Thoracic aorta (tissue), 2 donors: ENCODE measurements at places on chromosomes 1 and 21.

DNA sequence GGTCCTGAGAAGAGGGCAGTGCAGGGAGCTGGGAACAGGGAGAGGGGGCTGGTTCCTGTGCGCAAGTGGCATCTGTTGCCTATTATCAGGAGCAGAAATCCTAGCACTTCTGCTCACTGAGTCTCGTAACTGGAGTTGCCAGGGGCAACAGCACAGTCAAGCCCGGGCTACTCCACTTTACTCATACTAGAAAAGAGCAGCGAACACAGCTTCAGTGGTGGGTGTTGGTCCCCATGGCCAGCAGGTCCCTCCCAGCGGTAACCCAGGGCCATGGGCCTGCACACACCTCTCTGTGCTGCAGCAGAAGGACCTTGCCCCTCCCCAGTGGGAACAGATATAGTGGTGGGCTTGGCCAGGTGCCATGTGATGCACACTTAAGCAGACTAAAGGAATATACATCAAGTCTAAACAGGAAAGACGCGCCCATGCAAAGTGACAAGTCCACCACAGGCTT, 8.5 kb downstream of the PYCR2 start:
- H3K27ac ChIP-seq = no peak overlapping the region
- peaks cover 4% of the 10 kb centered on the region for H3K36me3 ChIP-seq
- H3K4me3 ChIP-seq = no peak overlapping the region
- peaks cover 23% of the 10 kb centered on the region for H3K4me1 ChIP-seq
- DNase-seq = no peak

DNA sequence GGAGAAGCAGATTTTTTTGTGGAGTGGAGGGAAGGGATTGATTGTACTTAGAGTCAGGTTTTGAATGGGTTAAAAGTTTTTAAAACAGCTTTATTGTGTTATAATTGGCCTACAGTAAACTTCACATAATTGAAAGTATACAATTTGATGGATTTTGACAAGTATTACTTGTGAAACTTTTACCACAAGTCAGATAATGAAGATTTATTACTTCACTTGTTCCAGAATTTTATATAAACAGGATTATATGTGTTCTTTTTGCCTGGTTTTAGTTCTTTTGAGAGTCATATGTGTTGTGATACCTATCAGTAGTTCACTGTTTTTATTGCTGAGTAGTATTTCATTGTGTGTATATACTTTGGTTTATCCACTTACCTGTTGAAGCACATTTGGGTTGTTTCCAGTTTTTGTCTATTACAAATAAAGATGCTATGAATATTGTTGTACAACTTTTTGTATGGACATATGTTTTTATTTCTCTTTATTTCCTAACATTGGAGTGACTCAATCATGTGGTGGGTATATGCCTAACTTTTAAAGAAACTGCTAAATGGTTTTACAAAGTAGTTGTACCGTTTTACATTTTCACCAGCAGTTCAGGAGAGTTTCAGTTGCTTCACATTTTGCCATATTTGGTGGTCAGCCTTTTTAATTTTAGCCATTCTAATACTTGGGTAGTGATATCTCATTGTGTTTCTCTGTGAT, 71.0 kb downstream of the DYRK1A start:
- no peaks in the 10 kb centered on the region for H3K27me3 ChIP-seq
- H3K4me3 ChIP-seq = no peak overlapping the region
- H3K27ac ChIP-seq = no peak overlapping the region
- no peak for DNase-seq

DNA sequence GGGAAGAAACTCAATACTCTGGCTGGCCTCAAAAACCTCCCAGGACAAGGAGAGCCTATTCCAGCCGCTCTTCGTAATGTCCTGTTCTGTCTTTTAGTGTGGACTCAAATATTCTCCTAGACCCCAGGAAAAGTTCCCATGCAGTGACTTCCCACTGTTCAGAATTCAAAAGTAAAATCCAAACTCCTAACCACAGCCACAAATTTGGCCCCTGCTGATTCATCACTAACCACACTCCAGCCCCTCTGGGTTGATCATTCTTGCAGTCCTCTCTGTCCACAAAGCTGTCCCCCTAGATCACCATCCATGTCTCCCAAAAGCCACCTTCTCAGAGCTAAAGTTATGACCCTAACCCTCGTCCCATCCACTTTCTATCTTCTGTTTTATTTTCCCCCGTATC, 5.1 kb downstream of the CTNNBIP1 start:
- H3K36me3 ChIP-seq = no peaks in the 10 kb centered on the region
- no peak overlapping the region for H3K27ac ChIP-seq
- no peak for DNase-seq
- no peak overlapping the region for H3K4me3 ChIP-seq

- no peaks in the 10 kb centered on the region for H3K4me1 ChIP-seq
- H3K36me3 ChIP-seq = no peaks in the 10 kb centered on the region
- no peak overlapping the region for H3K27ac ChIP-seq
- no peak for DNase-seq
- no peaks in the 10 kb centered on the region for H3K27me3 ChIP-seq
These were observed 33.5 kb upstream of the RGS4 start for GRCh38 chr1:163035446-163036249.

GRCh38 chr1:222772996-222773379, 36.0 kb downstream of the FAM177B start:
- no peaks in the 10 kb centered on the region for H3K4me1 ChIP-seq
- no peaks in the 10 kb centered on the region for H3K27me3 ChIP-seq
- no peak for DNase-seq
- H3K36me3 ChIP-seq = no peaks in the 10 kb centered on the region

GRCh38 chr1:26754086-26754874, 33.5 kb upstream of the PIGV start:
- H3K27me3 ChIP-seq = no peaks in the 10 kb centered on the region
- peaks cover 15% of the 10 kb centered on the region for H3K4me1 ChIP-seq
- peak overlapping the region; percentile 26 for H3K27ac ChIP-seq
- no peaks in the 10 kb centered on the region for H3K36me3 ChIP-seq

DNA sequence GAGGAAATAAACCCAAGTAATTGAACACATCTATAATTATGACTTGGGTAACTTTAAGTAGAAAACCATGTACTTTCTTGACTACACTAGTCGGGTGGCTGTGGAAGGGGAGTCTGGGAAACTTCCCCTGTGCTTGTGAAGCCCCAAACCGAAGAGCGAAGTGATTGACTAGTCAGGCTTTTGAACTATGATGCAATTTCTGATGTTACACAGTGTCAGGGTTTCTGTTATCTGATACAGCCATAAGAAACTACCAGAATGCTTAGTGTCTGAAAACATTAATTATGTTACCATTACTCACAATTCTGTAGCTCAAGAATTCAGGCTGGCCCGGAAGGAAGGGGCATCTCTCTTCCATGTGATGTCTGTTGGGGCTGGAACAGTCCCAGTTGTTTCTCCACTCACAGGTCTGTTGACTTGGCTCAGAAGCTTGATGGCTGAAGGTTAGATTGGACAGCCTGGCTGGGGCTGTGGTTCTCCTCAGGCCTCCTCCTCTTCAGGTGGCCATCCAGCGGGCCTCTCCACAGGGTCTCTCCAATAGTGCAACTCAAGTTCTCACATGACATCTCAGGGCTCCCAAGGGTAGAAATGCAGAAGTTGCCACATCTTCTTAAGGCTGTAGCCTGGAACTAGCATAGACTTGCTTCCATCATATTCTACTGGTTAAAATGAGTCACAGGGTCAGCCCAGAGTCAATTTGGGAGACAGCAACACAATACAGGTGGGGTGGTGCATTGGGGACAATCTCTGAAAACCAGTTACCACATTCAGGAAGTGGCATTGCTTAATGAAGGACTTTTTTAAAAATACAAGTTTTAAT, 8.3 kb upstream of the C8B start:
- no peaks in the 10 kb centered on the region for H3K36me3 ChIP-seq
- no peaks in the 10 kb centered on the region for H3K27me3 ChIP-seq
- DNase-seq = no peak
- H3K27ac ChIP-seq = no peak overlapping the region
- H3K4me1 ChIP-seq = no peaks in the 10 kb centered on the region

- no peak for DNase-seq
- no peak overlapping the region for H3K4me3 ChIP-seq
- H3K27ac ChIP-seq = no peak overlapping the region
- peaks cover 8% of the 10 kb centered on the region for H3K4me1 ChIP-seq
These were observed 7.3 kb downstream of the POU2F1 start for GRCh38 chr1:167227934-167228378.

GRCh38 chr1:159895836-159896545, 4.0 kb downstream of the CFAP45 start:
- no peaks in the 10 kb centered on the region for H3K27me3 ChIP-seq
- DNase-seq = no peak
- H3K36me3 ChIP-seq = no peaks in the 10 kb centered on the region
- no peak overlapping the region for H3K4me3 ChIP-seq

GRCh38 chr1:100556181-100556580, 18.2 kb downstream of the GPR88 start:
- no peaks in the 10 kb centered on the region for H3K36me3 ChIP-seq
- no peaks in the 10 kb centered on the region for H3K27me3 ChIP-seq
- DNase-seq = no peak

GRCh38 chr1:66276218-66276617, 257.7 kb upstream of the SGIP1 start:
- H3K36me3 ChIP-seq = no peaks in the 10 kb centered on the region
- no peak overlapping the region for H3K4me3 ChIP-seq
- H3K27ac ChIP-seq = no peak overlapping the region
- DNase-seq = no peak
- no peaks in the 10 kb centered on the region for H3K27me3 ChIP-seq

DNA sequence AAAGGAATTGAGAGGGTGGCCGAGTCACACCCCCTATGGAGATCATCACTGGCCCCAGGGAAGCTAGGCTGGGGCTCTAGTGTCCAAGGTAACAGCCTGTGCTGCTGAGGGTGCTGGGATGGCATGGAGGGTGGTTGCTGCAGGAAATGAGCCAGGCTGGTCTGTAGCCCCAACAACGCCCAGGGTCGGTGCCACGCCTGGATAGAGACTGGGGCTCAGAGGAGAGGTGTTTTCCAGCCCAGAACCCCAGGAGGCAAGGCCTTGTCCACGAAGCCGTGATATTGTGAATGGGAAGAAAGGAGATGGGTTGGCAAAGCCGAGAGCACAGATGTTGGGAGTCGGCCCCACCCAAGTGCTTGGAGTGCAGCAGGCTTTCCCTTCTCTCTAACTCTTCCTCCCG, 68.9 kb upstream of the ACTRT2 start:
- no peaks in the 10 kb centered on the region for H3K36me3 ChIP-seq
- H3K4me1 ChIP-seq = peaks cover 31% of the 10 kb centered on the region
- no peak overlapping the region for H3K4me3 ChIP-seq
- H3K27me3 ChIP-seq = no peaks in the 10 kb centered on the region

DNA sequence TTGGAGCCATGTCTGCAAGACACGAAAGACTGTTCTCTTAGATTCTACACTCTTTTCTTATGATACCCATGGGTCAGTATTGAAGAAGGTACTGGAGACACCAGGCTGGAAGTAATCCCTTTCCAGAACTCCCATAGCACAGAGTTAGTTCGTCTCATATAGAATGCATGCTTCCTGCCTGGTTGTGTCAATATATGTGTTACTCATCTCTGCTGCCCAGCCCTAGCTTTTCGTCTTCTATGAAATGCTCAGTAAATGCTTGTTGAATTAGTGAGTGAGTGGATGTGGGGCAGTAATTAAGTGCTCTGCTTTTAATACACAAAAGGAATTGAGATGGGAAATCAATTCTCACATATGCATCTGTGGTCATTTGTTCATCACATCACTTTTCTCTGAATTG, 32.1 kb downstream of the ADCY10 start:
- peaks cover 4% of the 10 kb centered on the region for H3K4me1 ChIP-seq
- no peak for DNase-seq
- no peaks in the 10 kb centered on the region for H3K36me3 ChIP-seq
- H3K27me3 ChIP-seq = no peaks in the 10 kb centered on the region
- H3K27ac ChIP-seq = no peak overlapping the region
- no peak overlapping the region for H3K4me3 ChIP-seq

DNA sequence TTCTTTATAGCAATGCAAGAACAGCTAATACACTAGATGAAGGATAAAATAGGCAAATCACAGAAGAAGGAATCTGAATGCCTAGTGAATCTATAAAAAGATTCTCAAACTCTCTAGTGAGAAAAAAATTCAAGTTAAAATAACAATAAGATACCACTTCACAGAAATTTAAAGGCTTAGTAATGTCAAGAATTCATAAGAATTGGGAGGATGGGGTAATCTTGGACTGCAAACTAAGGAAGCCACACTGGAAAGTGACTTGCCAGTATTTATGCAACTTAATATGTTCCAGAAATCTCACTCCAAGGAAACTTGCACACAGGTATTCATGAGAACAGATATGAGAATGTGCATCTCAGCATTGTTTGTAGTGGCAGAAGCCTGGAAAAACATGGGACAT, 38.9 kb upstream of the PRRC2C start:
- no peak for DNase-seq
- no peaks in the 10 kb centered on the region for H3K27me3 ChIP-seq
- no peaks in the 10 kb centered on the region for H3K4me1 ChIP-seq
- H3K27ac ChIP-seq = no peak overlapping the region
- no peaks in the 10 kb centered on the region for H3K36me3 ChIP-seq

- H3K4me1 ChIP-seq = no peaks in the 10 kb centered on the region
- DNase-seq = no peak
- H3K4me3 ChIP-seq = no peak overlapping the region
- H3K27ac ChIP-seq = no peak overlapping the region
These were observed 10.4 kb upstream of the UHMK1 start for GRCh38 chr1:162487241-162487640.

GRCh38 chr1:187999973-188000372, 1171.2 kb downstream of the PLA2G4A start:
- no peak for DNase-seq
- no peak overlapping the region for H3K27ac ChIP-seq
- H3K27me3 ChIP-seq = no peaks in the 10 kb centered on the region
- no peak overlapping the region for H3K4me3 ChIP-seq

DNA sequence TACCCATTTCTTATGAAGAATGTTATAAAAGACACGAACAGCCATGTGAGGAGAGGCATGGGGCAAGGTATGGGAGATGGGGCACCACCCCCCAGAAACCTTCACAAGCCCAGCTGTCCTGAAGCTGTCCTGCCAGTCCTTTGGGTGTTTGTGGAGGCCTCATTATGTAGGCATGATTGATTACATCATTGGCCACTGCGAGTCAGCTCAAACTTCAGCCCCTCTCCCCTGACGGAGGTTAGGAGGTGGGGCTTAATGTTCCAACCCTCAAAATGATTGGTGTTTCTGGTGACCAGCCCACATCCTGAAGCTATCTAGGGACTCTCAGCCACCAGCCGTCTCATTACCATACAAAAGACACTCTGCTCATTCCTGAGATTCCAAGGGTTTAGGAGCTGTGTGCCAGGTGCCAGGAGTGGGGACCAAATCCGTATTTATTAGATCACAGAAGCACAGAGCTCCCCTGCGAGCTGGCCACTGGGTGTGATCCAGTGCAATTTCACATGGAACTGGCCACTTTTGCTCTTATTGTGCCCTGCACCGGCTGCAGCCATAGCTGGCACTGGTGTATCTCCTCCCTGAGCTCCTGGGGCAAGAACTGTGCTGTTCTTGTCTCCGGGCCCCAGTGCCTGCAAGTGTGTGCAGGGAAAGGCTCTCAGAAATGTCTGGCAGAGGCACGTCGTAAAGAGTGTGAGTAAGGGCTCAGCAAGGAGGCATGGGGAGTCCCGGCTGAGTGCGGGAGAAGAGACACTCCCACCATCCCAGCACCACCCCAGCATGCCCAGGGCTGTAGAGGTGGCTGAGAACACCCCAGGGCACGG, 10.5 kb downstream of the KIAA1614 start:
- no peak overlapping the region for H3K27ac ChIP-seq
- H3K4me1 ChIP-seq = peaks cover 15% of the 10 kb centered on the region
- no peak overlapping the region for H3K4me3 ChIP-seq
- H3K36me3 ChIP-seq = peaks cover 7% of the 10 kb centered on the region
- no peak for DNase-seq

- H3K27ac ChIP-seq = peak overlapping the region; percentile 87
- peaks cover 13% of the 10 kb centered on the region for H3K36me3 ChIP-seq
- H3K27me3 ChIP-seq = no peaks in the 10 kb centered on the region
- DNase-seq = no peak
These were observed 3.8 kb downstream of the IRF2BP2 start for GRCh38 chr1:234605983-234606783.
